ENCODE measurements at places on chromosomes 12 and 14.
A peak's percentile ranks its signal among the peaks of the same experiment; 100 is the strongest.

DNA sequence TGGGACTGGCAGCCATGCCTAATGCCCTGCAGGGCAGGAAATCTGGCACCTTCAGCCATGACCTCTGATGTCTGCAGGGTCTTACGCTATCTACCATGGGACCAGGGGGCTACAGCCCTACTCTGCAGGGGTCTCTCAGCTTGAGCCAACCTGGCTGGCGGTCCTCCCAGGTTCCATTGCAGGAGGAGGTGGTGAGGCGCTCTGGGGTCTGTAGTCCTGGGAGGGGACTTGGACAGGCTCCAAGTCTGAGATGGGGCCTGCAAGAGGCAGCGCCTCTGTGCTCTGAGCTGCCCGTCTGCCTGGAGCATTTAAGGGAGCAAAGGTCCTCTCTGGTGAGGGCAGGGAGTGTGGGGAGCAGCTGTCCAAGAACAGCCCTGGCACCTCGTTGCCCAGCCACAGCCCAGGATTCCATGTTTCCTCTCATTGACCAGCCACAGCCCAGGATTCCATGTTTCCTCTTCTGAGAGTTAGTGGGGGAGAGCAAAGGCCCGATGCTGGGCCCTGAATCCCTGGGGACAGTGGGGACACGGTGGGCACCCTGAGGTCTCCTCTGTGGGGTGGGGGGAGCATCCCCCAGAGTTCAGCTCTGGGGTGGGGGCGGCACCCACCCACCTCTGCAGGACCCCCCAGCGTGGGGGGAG is 655 bp downstream of the PLD4 start:
- no peak for DNase-seq

- no peak for DNase-seq
These were observed 194.3 kb downstream of the DACT1 start for GRCh38 chr14:58832095-58832521.

DNA sequence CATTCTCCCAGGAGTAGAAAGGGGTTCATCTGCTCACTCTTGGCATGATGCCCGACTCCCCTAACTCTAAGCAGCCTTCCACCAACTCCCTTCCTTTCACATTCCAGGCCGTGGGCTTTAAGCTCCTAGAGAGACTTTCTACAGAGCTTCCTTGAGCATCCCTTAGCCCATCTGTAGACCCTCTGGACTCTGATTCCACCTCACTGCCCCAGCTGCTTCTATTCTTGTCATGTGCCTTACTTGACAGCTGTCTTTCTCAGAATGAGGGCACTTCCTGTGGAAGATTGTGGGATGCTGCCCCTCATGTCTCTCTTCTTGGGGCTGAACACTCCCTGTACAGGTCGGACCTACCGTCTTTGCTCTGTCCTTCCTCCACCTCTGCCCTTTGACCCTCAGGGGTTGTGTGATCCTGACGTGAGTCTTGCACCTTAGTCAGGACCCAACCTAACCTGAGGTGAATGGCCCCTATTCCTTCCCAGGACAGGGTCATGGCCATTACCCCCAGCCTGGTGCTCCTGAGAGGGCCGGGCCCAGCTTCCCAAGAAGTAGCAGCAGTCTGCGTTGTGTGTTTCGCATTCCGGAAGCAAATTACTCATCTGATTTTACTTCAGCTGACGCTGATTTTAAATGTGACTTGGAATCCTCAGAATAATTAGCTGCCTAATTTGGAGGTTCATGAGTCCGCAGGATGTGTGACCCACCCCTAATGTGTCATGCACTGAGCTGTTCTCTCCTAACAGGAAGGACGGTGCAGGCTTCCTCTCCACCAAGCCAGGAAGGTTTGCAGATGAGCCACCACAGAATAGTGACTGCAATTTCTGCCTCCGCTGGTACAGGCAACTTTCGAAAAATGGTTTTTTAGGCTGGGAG is 2.7 kb upstream of the GALNT6 start:
- no peak for DNase-seq

GRCh38 chr14:61747342-61747741 is 14.9 kb upstream of the SNAPC1 start:
- no peak for DNase-seq

- no peak for DNase-seq
These were observed 34.0 kb downstream of the VRTN start for GRCh38 chr14:74382231-74382630.

GRCh38 chr14:68950111-68950510 is 29.0 kb downstream of the ACTN1 start:
- no peak for DNase-seq

- no peak for DNase-seq
These were observed 649.0 kb downstream of the TMTC2 start for GRCh38 chr12:83335748-83336147.

DNA sequence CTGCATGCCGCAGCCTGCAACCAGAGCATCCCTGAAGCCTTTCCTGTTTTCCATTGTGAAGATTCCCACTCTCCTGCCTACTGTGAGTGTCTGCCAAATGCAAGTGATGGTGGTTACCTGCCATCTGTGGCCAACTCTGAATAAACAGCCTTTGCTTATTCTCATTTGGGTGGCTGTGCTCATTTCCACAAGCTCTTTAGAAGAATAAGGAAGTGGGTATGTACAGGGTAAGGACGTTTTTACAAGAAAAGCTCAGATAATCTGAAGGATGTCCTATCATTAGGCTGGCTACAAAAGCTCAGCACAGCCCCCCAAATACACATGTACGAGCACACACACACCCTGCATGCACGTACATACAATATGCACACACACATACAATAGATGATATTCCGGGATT is 7.3 kb upstream of the RNASE1 start:
- no peak for DNase-seq

DNA sequence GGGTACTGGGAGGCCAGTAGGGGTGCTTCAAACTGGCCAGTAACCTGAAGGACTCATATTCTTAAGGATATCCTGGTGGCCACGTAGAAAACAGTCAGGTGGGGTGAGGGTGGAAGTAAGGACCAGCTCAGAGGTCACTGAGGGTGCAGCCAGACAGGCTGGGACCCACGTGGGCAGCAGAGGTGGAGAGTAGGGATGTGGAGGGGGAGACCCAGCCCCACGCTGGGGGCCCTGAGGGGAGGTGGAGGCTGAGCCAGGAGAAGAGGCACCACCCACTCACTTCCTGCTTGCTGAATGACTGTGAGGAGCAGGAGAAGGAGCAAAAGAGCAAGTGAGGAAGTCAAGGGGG is 12.6 kb upstream of the SERPINA3 start:
- no peak for DNase-seq

DNA sequence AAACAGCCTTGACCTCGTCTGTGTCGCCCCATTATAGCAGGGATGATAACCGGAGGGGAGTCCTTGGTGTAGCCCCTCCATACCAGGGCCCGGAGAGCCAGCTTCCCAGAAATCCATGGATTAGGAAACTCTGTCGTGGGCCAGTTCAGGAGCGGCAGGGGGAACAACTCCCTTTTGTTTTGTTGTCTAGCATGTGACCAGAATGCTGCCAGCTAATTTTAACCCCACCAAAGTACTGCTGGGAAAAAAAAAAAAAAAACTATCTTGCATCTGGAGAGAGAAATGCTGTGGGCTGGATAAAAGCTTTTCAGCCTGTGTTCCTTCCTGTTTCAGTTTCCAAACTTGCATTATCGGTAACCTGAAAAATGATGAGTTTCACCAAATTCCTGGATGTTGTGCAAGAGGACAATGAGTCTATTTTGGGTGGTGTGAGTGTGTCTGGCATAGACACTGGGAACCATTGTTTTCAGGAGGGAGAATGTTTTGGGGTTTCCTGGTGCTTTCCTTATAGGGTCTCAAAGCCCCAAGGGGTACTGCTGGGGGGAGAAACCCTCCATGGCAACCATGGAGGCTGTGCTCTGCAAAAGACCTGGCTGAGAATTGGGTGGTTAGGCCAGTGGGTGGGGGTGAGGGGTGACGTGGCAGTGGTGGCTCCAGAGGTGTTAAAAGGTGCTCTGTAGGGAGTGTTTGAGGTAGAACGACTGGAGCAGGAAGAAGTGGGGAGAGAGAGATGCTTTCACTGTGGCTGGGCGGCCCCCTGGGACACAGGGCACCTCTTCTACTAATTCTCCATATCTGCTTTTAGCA is 14.9 kb upstream of the IRF2BPL start:
- DNase-seq = no peak

GRCh38 chr12:46722394-46723185 is 103.2 kb downstream of the SLC38A4 start:
- DNase-seq = no peak

GRCh38 chr12:45669093-45669492 is 60.4 kb upstream of the ARID2 start:
- DNase-seq = no peak

- no peak for DNase-seq
These were observed 8.6 kb upstream of the NXPH4 start for GRCh38 chr12:57207731-57208630.

DNA sequence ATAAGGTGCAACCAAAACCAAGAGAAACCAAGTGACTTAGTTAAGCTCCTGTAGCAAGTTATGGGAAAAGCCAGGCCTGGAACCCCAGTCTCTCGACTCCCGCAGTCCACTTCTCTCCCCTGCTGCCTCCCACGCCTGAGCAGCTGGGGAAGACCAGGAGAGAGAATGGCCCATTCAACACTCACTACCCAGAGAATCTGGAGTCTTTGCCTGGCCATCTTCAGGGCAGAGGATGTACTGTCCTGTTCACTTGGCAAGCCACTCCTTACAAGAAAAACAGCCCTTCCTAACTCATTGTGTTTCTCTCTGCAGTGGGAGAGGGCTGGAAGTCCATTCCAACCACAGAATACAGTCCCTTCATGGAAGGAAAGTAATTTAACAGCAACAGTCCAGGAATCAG is 1.8 kb downstream of the PITPNM2 start:
- DNase-seq = no peak

- peak; percentile 37 for DNase-seq
These were observed 33.4 kb downstream of the FNTB start for GRCh38 chr14:65019944-65020566.

GRCh38 chr12:110508071-110508586 is 6.0 kb downstream of the RAD9B start:
- DNase-seq = no peak

- DNase-seq = no peak
These were observed 17.9 kb upstream of the P2RX7 start for GRCh38 chr12:121114806-121115205.

GRCh38 chr12:50517421-50518048 is 12.8 kb downstream of the DIP2B start:
- no peak for DNase-seq

DNA sequence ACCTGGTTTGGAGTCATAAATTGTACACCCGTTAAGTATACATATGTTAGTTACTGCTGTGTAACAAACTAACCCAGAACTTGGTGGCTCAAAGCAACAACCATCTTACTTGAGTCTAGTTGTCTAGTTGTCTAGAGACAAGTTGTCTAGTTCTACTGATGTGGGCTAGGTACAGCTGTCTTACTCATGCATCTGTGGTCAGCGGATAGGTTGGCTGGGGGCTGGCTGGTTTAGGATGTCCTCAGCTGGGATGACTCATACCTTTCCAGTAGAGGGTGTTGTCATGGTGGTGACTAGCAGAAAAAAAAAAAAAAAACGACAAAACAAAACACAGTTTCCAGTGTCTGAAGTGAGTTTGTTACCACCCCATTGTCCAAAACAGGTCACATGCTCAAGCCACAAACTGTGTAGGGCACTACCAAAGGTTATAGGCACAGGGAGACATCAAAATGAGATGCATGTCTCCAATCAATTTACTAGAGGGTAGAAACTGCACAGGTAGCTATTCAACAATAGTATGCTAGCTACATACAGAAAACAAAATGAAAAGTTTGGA is 680.3 kb downstream of the MED13L start:
- DNase-seq = no peak

- no peak for DNase-seq
These were observed 59.3 kb downstream of the ABCC9 start for GRCh38 chr12:21881965-21882364.

DNA sequence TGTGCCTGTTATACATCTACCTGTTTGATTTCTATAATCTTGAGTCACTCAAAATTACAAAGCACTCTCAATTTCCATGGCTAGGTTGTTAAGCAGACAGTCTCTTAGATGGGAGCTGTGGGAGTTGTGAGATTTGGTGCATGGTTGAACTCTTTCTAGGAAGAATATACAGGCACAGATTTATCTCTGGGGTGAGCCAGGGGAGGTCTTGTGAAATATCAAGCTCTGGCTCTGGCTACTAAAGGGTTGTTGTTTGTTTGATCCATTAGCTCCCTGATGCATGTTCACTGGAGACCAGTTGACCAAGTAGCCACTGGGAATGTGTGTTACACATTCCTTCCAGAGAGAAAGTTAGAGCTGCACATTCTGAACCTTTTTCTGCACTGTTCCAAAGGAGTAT is 117.2 kb upstream of the HMGA2 start:
- no peak for DNase-seq

DNA sequence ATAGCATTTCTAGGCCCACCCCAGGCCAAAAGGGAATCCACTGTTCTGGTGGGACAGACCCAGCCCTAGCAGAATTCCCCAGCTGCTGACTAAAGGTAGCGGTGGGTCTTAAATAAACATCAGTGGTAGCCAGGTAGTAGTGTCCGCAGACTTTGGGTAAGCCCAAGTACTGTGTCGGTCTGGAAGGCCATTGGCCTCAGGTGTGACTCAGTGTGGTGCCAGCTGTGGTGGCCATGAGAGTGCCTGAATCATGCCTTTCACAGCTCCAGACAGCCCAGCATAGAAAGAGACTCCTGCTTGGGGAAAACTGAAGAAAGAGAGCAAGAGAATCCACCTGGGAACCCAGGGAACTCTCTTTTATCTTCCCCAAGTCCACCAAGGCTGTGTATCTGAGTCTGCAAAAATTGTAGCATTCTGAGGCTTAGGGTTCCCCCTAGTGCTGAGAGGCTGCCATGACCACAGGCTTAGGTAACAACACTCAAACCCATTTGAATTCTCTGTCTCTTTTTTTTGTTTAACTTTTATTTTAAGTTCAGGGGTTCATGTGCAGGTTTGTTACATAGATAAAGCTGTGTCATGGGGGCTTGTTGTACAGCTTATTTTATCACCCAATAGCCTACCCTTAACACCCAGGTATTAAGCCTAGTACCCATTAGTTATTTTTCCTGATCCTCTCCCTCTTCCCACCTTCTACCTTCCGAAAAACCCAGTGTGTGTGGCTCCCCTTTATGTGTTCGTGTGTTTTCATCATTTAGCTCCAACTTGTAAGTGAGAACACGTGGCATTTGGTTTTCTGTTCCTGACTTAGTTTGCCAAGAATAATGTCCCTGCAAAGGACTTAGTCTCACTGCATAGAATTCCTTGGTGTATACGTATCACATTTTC is 16.7 kb upstream of the CD163L1 start:
- DNase-seq = no peak

DNA sequence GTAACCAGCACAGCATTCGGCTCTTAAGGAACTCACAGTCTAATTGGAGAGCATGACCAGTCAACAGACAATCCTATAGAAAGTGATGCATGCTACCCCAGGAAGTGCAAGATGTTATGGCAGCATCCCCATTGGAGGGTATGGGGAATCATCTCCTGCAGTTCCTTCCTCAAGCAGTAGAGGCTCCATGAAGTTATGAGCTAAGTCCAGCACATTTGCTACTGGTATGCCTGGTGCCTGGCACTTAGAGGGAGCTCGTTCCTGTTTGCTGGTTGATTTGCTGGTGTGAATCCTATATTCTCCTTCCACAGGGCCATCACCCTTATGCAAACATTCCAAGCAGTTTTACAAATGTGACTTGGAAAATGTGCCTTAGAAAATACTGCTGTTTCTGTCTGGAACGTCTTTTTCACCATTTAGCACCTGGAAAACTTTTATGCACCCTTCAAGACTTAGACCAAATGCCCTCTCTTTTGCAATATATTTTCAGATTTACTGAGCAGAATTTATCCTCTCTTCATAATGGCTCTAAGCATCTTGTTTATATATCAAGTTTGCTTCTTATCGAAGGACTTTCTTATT is 136.1 kb upstream of the WSCD2 start:
- no peak for DNase-seq
